ENCODE measurements at places on chromosomes 2 and 18.

- DNase-seq = no peak
These were observed 635.8 kb downstream of the DSC3 start for GRCh38 chr18:30406728-30407127.

DNA sequence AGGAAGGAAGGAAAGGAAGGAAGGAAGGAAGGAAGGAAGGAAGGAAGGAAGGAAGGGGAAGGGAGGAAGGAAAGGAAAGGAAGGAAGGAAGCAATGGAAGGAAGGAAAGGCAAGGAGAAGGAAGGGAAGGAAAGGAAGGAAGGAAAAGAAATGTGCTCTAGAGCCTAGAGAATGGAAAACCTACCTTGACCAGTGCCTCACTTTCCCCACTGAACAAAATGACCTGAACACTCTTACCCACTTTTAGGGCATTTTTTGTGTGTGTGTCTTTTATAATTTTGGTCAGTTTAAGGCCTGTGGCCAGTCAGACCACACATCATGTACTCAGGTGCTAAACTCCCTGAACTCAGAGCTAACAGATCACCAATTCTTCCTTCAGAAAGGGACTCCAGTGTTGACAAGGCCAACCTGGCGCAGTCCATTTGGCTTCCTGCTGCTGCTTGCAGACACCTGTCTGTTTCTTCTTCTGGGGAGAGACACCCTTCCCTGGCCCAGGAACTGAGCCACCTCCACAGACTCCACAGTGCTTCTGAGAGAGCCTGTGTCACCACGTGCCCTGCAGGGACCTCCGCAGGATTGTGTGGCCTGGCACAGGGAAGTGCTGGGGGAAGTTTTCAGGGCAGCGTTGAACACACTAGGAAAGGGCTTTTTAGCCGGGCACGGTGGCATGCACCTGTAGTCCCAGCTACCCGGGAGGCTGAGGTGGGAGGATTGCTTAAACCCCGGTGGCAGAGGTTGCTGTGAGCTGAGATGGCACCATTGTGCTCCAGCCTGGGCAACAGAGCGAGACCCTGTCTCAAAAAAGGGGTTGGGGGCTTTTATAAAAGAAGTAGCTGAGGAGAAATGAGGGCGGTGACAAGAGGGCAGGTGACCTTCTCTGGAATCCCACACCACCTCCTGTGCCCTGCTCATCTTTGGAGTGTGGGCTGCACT is 57.2 kb downstream of the DDX1 start:
- no peak for DNase-seq

- DNase-seq = no peak
These were observed 155.1 kb upstream of the LMAN1 start for GRCh38 chr18:59514203-59514602.

DNA sequence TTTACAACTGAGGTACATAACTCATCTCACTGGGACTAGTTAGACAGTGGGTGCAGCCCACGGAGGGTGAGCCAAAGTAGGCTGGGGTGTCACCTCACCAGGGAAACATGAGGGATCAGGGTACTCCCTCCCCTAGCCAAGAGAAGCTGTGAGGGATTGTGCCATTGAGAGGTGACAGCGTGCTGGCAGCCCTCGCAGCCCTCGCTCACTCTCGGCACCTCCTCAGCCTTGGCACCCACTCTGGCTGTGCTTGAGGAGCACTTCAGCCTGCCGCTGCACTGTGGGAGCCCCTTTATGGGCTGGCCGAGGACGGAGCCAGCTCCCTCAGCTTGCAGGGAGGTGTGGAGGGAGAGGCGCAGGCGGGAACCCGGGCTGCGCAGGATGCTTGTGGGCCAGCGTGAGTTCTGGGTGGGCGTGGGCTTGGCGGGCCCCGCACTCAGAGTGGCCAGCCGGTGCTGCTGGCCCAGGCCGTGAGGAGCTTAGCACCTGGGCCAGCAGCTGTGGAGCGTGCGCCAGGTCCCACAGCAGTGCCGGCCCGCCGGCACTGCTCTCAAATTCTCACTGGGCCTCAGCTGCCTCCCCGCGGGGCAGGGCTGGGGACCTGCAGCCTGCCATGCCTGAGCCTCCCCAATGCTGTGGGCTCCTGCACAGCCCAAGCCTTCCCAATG is 44.5 kb upstream of the FAM110C start:
- DNase-seq = no peak

DNA sequence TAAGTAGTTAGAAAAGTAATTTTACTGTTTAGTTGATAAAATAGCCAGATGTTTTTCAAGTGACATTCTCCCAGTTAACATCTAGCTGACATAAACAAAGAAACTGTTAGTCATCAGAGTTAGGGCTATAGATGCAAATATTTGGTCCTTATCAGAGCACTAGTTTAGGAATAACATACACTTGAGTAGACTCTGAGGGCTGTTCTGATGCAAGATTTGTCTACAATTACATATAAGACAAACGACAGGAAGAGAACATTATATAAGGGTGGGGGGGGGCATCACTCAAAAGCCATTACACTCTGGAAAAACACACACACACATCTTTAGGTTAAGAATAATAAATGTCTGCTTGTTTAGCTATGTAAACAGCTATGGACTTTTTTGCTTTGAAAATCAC is 554.4 kb upstream of the LRRTM1 start:
- no peak for DNase-seq

DNA sequence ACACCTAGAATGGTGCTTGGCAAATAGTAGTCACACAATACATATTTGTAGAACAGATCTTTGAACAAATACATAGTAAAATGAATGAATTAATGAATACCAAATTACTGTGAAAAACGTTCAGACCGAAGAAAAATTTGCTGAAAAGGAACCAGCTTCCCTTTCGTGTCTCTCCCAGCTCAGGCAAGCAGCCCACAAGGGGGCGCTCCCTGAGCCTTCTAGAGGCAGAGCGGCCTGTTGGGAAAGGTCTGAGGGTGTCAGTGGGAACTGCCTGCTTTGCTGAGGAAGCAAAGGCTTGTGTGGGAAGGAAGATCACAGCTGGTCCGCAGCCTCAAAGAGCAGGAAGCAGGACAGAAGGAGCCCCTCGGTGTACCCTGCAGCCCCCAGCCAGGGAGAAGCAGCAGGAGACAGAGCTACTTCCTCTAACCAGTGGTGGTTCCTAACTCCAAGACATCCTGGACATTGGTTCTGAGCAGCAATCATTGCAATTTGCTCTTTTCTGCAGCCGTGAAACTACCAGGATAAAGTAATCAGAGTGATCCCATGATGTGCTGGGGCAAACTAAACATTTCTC is 231.1 kb downstream of the ANKRD30B start:
- peak; percentile 2 for DNase-seq

DNA sequence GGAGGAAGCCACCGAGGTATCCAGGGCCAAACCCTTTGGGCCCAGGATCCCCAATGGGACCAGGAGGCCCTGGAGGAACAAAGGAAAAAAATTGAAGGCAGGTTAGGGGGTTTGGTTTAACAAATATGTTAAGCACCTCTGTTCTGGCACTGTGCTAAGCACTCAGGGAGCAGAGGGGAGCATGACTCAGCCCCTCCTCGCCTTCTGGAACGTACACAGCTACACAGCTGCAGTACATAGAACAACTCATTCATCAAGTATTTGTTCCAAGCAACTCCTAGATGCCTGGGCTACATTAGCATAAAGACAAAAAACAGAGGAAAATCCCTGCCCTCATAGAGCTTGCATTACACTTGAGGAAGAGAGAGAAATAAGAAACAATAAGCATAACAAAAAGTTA is 153.6 kb downstream of the COL4A4 start:
- no peak for DNase-seq

DNA sequence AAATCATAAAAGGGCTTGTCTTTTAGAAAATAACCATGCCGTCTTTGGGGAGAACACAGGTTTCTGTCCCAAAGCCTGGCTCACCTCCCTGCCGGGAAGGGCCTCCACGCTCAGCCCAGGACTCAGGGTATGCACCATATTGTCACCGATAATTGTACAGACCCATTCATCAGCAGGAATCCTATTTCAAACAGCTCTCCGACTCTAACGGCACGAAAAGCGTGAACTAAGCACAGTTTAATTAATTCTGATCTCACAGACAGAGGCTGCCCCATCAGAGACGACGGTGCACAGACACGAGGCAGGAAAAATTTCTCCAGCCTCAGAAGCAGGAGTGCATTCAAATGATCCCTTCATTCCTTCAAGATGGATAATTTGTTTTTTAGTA is 276.2 kb downstream of the MYCN start:
- no peak for DNase-seq

GRCh38 chr18:70463085-70463484 is 174.2 kb downstream of the SOCS6 start:
- no peak for DNase-seq

GRCh38 chr2:224366267-224366844 is 35.6 kb downstream of the FAM124B start:
- no peak for DNase-seq

DNA sequence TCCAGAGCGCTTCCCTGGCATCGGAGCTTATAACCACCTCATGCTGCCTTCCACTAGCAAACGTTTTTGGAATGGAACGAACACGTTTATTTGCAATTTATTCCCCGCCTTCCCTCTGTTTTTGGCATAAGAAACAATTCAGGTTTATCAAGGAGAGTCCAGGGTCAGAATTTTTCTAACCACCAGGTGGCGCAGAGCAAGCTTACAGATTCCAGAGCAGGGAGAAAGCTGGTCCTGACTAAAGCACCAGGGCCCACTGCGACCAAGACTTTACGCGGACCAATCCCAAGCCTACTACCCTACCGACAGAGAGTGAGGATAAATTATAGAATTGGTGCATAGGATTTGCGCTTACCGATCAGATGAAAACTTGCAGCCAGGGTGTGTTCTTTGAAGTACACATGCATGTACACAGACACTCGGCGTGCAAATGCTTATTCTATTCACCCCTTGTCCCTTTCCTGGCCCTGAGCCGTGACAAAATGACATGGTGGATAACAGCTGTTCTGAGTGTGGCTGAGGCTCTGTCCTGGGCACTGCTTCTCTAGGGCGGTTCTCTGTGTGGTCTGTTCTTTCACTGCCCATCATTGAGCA is 34.7 kb downstream of the NAPG start:
- peak; percentile 17 for DNase-seq

DNA sequence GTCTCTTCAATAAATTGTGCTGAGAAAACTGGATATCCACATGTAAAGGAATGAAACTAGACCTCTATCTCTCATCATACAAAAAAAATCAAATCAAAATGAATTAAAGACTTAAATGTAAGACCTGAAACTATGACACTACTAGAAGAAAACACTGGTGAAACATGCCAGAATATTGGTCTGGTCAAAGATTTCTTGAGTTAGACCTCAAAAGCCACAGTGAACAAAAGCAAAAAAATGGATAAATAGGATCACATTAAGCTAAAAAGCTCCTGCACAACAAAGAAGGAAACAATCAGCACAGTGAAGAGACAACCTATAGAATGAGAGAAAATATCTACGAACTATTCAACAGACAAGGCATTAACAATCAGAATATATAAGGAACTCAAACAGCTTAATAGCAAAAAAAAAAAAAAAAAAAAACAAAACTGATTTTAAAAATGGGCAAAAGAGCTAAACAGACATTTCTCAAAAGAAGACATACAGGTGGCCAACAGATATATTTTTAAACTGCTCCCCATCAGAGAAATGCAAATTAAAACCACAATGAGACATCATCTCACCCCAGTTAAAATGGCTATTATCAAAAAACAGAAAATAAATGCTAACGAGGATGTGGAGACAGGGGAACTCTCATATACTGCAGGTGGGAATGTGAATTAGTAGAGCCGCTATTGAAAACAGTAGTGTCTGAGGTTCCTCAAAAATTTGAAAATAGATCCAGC is 66.3 kb downstream of the NCKAP1 start:
- no peak for DNase-seq

- no peak for DNase-seq
These were observed 1012.4 kb upstream of the GYPC start for GRCh38 chr2:125643585-125643984.

DNA sequence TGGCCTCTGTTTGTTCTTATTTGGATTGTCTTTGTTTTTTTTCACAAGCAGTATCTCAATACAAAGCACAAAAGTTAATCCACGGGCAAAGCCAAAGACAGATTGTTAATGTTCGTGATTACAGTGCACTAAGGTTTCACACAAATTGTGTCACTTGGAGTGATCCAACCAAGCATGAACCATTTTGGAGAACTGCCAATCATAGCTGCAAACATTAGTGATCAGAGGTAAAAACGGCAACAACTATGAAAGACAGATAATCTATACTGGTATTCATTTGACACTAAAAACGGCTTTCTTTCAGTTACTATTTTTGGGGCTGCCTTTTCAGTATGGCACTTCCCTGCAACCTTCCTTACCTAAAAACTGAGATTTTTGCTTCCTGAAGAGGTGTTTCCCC is 213.1 kb upstream of the GULP1 start:
- DNase-seq = no peak

DNA sequence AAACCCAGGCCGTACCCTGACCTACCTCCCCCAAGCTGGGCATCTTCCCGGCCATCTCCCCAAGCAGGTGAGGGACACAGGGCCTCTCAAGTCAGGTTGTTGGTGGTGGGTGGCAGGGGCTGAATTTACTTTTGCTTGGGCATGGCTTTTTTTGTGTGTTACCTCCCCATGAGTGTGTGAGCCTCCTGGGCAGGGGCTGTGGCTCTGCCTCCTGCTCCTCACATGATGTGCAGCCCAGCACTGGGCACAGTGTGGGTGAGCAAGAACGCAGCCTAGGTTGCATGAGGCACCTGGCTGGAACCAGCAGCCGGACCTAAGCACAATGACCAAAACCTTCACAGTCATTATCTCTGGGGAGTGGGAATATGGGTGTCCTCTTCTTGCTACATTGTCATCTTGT is 22.3 kb downstream of the CELF4 start:
- no peak for DNase-seq

DNA sequence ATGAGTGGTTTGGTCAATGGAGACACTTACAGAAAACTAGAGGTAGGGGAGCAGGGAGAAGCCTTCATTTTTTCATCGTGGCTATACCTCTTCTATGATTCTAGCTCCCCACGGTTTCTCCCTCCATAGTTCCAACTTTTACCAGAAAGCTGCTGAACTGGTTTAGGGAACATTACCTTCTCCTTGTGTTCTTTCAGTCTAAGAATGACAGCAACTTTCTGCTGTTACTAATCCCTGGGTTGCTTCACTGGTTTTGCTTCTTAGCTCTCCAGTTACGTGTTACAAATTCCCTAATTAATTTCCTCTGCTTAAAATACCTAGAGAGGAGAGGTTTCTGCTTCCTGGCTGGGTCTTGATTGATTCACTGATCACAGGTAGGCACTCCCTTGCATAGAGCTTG is 499.9 kb downstream of the SLC4A3 start:
- DNase-seq = no peak

- no peak for DNase-seq
These were observed 25.6 kb upstream of the TMEM17 start for GRCh38 chr2:62531594-62531993.

- no peak for DNase-seq
These were observed 14.9 kb upstream of the KLF11 start for GRCh38 chr2:10028407-10028987.

DNA sequence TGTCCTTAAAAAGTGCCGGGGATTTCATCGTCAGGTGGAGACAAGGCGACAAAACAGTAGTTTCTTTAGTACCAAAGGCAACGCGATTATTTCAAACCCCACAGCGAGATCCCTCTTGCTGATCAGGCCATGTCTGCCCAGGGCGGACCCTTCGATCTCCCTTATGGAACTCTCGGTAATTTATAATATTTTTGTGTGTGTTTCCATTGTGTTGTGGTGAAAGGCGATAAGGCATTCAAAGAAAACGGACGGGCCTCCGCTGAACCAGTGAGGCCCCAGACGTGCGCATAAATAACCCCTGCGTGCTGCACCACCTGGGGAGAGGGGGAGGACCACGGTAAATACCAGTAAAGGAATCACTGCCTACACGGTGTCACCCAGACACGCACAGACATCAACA is 1.4 kb upstream of the GAD1 start:
- peak; percentile 58 for DNase-seq
